Left renal pelvis (tissue), 4 donors: ENCODE measurements at places on chromosomes 4 and X. TPM values are rescaled to one million over a fixed set of nuclear protein-coding genes. Genes with fewer than 3 reads are reported as not detected.

The EMD gene
- 73.6 TPM for polyA plus RNA-seq

The C4orf33 gene
- polyA plus RNA-seq = 14.9 TPM

The GPR119 gene
- polyA plus RNA-seq = not detected

The IDH3G gene
- 81.4 TPM for polyA plus RNA-seq

The BEX2 gene
- polyA plus RNA-seq = 30.4 TPM

The IBSP gene
- polyA plus RNA-seq = not detected

The FHDC1 gene
- 4.2 TPM for polyA plus RNA-seq

The TRIM60 gene
- polyA plus RNA-seq = not detected

The VCX2 gene
- polyA plus RNA-seq = not detected

The UGT2A1 gene
- polyA plus RNA-seq = 0.76 TPM

The CT47B1 gene
- polyA plus RNA-seq = not detected

The RASSF6 gene
- polyA plus RNA-seq = 7.3 TPM

The CRMP1 gene
- polyA plus RNA-seq = 41.1 TPM

The FAT1 gene
- 231 TPM for polyA plus RNA-seq

The MFAP3L gene
- polyA plus RNA-seq = 7.9 TPM

The BMPR1B gene
- polyA plus RNA-seq = 24.6 TPM

The UGT8 gene
- polyA plus RNA-seq = 3.0 TPM

The ATP1B4 gene
- 0.05 TPM for polyA plus RNA-seq

The PSAPL1 gene
- not detected for polyA plus RNA-seq

The OTUD5 gene
- 63.6 TPM for polyA plus RNA-seq

The VSIG1 gene
- polyA plus RNA-seq = 1.1 TPM

The MAGEB6 gene
- polyA plus RNA-seq = not detected

The PABPC1L2B gene
- polyA plus RNA-seq = 0.09 TPM

The TLL1 gene
- polyA plus RNA-seq = 2.3 TPM

The ZDHHC15 gene
- 6.4 TPM for polyA plus RNA-seq
